K562 (cell line): ENCODE measurements at places on chromosomes 7 and 10.

DNA sequence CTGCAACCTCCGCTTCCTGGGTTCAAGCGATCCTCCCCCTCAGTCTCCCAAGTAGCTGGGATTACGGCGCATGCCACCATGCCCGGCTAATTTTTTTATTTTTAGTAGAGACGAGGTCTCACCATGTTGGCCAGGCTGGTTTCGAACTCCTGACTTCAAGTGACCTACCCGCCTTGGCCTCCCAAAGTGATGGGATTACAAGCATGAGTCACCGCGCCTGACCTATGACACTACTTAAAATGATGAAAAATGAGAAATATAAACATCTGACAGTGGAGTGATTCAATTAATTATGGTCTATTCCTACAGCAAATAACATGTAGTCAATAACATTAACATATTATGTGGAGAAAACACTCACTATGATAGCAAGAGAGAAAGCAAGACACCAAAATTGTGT is 2.2 kb downstream of the BRAT1 start:
- DNase-seq, result no peak

- peak; percentile 67 for DNase-seq
Measured at GRCh38 chr10:71638064-71638821, 81.3 kb downstream of the C10orf105 start.

DNA sequence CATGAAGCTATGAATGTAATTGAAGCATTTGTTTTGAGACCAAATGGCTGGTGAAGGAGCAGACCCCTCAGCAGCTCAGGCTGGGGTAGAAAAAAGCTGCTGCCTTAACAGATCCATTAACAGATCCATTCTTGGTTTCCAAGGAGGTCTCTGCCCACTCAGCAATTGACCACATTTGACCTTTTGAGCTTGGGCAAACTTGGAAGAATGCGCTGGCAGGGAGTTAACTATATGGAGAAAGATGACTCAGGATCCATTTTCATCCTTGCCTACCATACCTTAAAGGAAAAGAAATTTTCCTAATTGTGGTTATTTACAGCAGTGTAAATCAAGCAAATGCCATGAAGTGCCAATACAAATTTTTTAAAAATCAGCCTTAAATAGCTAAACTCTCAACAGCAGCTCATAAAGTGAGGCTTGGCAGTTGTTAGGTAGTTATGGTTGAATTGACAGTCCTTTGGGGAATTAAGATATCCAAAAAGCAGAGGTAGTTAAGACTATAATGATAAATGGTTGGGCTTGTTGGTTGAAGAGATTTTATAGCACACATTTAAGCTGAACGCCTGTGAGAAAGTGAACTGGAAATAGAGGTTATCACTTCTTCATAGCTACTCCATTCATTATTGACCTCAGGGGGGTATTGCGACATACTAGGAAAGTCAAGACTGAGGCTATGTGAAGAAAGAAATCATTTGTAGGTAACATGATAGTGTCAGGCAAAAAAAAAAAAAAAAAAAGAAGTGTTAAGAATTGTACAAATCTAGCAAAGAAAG is 83.9 kb downstream of the MKX start:
- DNase-seq, result no peak

DNA sequence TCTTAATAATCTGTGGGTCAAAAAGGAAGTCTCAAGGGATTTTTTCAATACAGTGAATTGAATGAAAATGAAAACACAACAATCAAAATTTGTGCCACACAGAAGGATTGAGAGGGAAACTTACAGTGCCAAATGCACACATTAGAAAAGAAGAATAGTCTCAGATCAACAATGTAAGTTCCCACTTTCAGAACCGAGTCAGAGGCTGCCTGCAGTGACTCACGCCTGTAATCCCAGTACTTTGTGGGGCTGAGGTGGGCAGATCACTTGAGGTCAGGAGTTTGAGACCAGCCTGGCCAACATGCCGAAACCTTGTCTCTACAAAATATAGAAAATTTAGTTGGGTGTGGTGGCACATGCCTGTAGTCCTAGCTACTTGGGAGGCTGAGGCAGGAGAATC is 12.5 kb upstream of the KEL start:
- no peak for DNase-seq

DNA sequence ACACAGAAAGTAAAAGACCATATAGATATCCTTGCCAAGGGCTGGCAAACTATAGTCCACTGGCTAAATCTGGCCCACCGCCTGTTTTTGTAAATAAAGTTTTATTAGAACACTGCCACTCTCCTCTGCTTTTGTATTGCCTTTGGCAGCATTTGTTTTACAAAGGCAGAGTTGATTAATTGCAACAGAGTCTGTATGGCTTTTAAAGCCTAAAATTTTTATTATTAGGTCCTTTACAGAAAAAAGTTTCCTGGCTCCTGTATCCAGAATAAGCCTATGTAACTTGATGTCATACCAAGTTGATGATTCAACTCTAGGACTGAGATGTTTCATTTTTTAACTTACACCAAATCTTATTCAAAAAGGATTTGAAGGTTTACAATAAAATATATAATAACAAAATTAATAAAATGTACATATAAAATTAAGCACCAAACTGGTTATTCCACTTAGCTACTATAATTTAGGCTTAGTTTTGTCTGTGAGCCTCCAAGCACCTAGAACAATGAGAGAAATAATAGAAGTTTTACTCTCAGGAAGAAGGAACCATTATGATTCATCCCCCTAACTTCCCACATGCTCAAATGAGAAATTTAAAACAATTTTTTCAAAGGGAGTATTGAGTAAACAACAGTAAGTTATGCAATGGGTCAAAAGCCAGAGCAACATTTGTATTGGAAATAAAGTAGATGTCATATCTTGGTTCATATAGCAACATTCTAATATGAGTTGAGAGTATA is 31.9 kb downstream of the CPED1 start:
- no peak for DNase-seq

GRCh38 chr10:506451-507354 is 182.8 kb downstream of the DIP2C start:
- DNase-seq, result no peak

- DNase-seq, result no peak
Measured at GRCh38 chr7:139990142-139990535, 72.6 kb downstream of the PARP12 start.

DNA sequence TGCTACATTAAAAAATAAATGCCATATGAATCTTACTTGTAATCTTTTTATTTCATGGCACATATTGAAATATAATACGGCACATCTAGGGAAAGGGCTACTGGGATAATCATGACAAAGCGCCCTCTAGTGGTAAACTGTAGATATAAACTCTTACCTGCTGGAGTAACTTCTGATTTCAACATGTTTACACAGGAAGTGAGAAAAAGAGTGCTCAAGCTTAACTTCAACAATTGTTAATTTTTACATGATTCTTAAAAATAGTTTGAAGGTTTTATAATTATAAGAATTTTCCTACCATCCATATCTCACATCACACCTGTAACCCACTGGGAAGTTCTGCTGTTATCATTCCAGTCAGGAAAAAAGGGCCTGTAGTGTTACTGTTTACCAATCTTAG is 2.0 kb upstream of the HEPACAM2 start:
- DNase-seq, result peak; percentile 73

GRCh38 chr7:157990226-157990880 is 597.3 kb downstream of the PTPRN2 start:
- no peak for DNase-seq
